ENCODE measurements at places on chromosomes 12 and 14. TPM values are rescaled to one million over a fixed set of nuclear protein-coding genes. Genes with fewer than 3 reads are reported as not detected.
A peak's percentile ranks its signal among the peaks of the same experiment; 100 is the strongest.

GRCh38 chr14:54487771-54488170 is 1.0 kb downstream of the GMFB start:
- peak; percentile 32 for DNase-seq

DNA sequence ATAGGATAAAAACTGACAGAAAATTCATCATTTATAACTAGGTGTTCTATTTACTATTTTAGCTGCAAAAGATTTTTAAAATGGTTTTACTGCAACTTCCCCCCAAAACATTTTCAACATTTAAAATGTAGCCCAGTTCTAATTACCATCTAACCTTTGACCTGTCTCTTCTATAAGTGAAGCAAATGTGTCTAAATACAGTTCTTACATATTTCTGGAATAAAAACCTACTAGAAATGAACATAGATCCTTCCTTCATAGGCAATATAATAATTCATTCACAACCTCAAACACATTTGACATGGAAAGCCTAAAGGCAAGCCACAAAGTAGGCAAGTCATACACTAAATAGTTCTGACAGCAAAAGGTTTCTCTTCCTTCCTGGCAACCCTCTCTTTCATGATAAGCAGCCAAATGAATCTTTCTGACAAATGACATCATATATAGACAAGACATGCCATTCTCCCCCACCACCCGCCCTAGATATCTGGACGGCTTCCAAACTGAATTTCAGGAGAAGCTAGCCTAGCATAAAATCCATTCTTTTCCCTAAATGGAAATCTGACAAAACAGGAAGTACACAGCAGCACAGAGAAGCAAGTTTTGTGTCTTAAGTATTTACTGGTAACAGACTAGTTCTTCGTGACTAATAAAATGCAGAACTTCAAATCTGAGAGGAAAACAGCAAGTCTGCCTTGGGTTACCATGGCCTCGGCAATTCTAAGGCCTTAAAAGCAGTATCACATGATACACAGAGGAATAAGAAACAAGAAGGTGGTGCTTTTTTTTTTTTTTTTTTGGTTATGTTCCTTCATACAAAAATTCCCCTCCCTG is 17.2 kb upstream of the ARID4A start:
- peak; percentile 69 for DNase-seq

- DNase-seq = no peak
Measured at GRCh38 chr14:68243450-68244010, 424.0 kb downstream of the RAD51B start.

GRCh38 chr14:99150236-99150635 is 121.8 kb downstream of the BCL11B start:
- DNase-seq = no peak

DNA sequence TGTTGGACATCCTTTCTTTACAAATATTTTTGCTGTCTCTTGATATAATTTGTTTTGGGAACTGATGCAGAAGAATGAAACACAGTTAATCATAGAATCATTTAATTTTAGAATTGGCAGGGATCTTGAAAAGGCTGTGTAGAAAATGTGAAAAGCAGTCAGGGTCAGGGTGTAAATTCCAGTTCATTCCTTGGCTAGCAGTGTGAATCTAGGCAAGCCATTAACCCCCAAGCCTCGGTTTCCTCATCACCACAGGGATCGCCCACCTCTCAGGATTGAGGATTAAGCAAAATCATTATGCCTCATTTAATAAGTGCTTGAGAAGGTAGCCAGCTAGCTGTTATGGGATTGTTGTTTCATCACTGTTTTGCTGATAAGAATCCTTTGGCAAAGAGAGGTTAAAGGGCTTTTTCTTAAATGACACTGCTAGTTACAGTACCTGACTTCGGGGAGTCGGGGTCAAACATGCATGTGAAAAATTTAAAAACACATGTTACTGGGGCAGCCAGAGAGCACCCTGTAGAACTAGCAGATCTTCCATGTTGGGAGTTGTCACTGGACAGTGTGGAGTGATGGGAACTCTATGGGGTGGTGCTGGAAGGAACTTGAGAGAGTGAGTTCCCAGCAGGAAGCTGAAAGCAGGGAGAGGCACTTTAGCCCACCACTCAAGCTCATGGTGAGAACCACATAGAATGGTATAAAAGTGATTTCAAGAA is 10.7 kb downstream of the TNFRSF1A start:
- DNase-seq = no peak

Gene EFS
- 0.80 TPM for total RNA-seq

Gene TAS2R42
- not detected for total RNA-seq

Gene EEA1
- total RNA-seq = 20.4 TPM
